ENCODE measurements at places on chromosomes 3 and 15. TPM values are rescaled to one million over a fixed set of nuclear protein-coding genes. Genes with fewer than 3 reads are reported as not detected.

Gene CRABP1
- 1.3 TPM for total RNA-seq

Gene TTLL13
- total RNA-seq: not detected

Gene CCDC54
- total RNA-seq: not detected

Gene CD86
- total RNA-seq: not detected

Gene LRRK1
- total RNA-seq: 15.4 TPM

Gene ATP10A
- 10.1 TPM for total RNA-seq

Gene PTH1R
- total RNA-seq: 1.1 TPM

Gene SLC22A14
- not detected for total RNA-seq

All from A549 treated with GW870086 at 1 μM for 4 hours (cell line).